Mammary epithelial cell (primary cell): ENCODE measurements at places on chromosomes 3 and 15. TPM values are rescaled to one million over a fixed set of nuclear protein-coding genes. Genes with fewer than 3 reads are reported as not detected.
A peak's percentile ranks its signal among the peaks of the same experiment; 100 is the strongest.

Gene ZPLD1
- 1.2 TPM for total RNA-seq

Gene EPB42
- not detected in 2 replicates for total RNA-seq

Gene CX3CR1
- not detected for total RNA-seq

Gene CAMKV
- total RNA-seq = 0.35 TPM in 1 of 2 replicates, not detected in the other

Gene CLDN1
- total RNA-seq = 12.3 TPM

Gene CCR3
- total RNA-seq = 0.19 TPM in 1 of 2 replicates, not detected in the other

Gene RPP25
- 1.2 TPM for total RNA-seq

GRCh38 chr3:18208856-18209255, 216.3 kb downstream of the SATB1 start:
- no peak for DNase-seq

DNA sequence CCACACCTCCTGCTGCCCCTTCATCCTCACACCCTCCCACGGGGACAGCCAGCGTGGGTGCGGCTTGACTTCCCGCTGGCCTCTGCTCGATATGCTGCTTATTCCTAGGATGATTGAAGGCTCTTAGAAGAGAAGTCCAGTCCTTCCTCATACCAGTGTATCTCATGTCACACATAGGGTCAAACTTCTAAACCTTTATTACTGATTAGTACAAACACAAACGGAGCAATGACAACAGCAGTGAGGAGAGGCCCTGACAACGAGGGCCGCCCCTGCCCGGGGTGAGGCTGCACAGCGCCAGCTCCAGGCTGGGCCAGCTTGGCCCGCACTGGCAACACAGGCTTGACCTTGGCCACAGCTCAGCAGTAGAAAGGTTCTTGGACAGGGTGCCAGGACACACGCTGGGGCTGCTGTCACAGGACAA, 3.7 kb downstream of the CIB1 start:
- no peak for DNase-seq

DNA sequence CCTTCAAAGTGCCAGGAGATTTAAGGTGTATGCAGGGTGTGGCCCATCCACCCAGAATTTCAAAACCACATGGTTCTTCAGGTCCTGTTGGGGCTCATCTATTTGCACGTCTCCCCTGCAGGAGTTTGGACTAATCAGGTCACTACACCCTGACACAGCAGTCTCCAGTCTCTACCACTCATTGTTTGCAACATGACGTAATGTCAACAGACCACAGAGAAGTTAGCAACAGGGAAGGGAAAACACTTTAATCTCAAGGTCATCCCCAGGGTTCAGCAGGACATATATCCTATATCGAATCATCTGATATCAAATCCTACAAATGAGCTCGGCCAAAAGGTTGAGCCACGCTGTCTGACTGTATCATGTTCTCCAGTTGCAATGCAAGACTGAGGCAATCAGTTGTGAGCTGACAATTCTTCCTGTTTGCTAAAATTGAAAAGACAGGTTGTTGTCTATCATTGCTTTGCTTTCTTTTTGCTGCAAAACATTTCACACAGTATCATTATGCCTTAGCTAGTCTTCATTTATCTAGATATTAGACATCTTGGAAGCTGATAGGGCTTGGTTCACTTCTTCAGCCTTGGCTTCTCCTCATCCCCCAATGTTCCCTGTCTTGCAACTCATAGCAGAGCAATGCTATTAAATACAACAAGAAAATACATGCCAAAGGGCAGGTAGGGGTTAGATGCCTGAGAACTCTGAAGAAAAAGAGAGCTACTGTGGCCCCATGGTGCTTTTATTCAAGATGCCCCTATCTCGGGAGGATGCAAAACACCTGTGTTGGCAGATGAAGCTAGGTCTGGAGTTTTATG, 13.4 kb upstream of the LEKR1 start:
- DNase-seq = peak; percentile 96

DNA sequence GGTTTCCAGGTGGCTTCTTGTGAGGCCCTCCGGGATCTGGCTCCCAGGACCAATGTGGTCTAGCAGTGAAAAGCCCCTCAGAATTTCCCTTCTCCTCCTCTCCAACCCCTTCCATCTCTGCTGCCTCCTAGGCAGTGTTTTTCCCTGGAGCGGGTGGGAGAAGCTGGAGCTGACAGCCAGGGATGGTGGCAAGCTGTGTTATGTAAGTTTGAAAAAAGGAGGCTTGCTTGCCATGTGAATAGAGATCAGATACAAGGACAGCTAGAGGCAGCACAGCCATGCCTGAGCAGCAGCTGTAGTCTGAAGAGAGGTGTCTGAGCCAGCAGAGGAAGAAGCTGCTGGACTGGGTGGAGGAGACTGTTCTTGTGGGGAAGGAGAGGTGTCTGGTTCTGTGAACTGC, 20.6 kb downstream of the SNAPC5 start:
- no peak for DNase-seq

GRCh38 chr15:22851513-22851912, 13.0 kb downstream of the NIPA2 start:
- no peak for DNase-seq

DNA sequence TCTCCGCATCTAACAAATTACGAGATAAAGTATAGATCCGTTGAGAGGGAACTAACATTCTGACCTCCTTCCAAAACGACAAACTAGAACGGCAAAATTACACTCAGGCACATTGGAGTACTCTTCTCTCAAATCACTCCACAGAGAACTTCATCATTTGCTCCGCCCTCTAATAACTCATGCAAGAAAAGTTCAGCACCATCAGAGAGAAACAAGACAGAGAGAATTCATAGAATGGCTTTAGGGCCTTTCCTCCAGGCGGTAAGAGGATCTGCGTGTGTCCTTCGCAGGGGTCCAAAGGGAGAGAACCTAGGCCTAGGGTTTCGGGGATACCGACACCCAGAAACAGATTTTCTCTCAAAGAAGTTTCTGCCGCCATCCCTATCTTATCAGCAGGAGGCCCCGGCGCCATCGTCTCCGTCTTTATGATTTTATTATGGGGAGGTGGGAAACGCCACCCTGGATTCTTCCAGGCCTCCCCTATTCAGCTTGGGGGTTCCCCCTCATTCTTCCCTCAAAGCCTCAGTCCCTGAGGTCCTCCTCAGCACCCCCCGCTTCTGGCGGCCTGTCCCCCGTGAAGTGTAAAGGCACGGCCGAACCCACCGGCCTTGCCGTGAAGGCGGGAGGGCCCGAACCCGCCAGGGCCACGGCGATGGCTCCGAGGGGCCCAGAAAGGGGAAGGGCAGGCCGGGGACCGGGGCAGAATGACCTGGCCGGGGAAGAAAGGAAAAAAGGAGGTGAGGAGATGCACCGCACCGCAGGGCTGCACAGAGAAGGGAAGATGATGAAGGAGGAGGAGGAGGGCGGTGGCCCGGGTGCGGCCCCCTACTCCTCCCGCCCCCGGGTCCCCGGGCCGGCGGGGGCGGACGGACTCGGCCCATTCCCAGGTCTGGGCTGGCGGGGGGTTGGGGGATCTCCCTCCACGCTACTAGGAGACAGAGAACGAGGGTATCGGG, 768 bp downstream of the UBXN7 start:
- peak; percentile 69 for DNase-seq

- DNase-seq = no peak
Measured at GRCh38 chr3:157175691-157176507, 16.0 kb upstream of the CCNL1 start.

DNA sequence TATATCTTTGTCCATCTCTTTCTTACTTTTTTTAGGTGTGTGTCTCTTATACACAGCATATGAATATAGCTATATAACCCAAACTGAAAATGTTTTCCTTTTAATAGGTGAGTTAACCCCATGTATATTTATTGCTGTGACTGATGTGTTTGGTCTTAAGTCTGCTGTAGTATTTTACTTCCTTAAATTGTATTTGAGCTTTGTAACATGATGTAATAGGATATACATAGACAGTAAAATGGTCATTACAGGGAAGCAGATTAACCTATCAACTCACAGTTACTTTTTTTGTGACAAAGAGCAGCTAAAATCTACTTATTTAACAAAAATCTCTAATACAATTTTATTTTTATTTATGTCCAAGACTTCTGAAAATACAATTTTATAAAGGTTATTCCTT, 51.8 kb upstream of the CDAN1 start:
- no peak for DNase-seq

DNA sequence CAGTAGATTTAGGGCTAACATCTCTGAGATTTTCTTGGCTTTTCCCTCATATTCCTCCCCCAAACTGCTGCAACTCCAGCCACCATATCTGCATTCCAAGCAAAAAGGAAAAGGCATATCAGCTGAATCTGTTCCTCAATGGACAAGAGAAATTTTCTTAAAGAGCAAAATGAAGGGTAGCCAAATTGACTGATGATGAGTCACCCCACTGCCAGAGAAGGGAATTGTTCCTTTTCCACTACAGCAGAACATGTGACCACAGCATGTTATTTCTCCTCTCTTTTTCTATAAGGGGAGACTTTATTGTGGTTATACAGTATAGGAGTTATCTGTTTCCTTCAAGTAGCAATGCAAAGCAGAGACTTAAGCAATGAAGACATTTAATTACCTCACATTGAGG, 172.5 kb downstream of the MTHFS start:
- DNase-seq = peak; percentile 8

- no peak for DNase-seq
Measured at GRCh38 chr3:69752241-69752640, 13.0 kb downstream of the MITF start.

- DNase-seq = no peak
Measured at GRCh38 chr3:82353306-82354171, 592.1 kb upstream of the GBE1 start.

- no peak for DNase-seq
Measured at GRCh38 chr3:29430558-29430971, 149.7 kb downstream of the RBMS3 start.

DNA sequence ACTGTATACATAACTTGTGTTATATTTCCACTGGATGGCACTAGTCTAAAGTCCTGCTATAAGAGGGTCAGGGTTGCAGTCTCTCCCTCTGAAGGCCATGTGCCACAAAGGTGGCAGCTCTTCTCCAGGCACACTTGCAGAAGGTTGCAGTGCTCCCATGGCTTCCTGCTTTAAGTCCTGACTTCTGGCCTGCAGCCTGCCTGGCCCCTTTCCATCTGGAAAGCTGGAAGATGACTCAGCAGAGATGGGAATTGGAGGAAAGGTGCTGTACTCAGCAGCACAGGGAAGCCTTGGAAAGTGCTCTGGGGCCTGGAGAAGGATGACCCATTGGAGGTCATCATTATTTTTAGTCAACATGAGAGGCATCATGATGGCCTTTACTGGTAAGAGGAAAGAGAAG, 40.9 kb upstream of the MRPL3 start:
- peak; percentile 49 for DNase-seq
